ENCODE measurements at places on chromosomes 1 and 21. TPM values are rescaled to one million over a fixed set of nuclear protein-coding genes. Genes with fewer than 3 reads are reported as not detected.

DNA sequence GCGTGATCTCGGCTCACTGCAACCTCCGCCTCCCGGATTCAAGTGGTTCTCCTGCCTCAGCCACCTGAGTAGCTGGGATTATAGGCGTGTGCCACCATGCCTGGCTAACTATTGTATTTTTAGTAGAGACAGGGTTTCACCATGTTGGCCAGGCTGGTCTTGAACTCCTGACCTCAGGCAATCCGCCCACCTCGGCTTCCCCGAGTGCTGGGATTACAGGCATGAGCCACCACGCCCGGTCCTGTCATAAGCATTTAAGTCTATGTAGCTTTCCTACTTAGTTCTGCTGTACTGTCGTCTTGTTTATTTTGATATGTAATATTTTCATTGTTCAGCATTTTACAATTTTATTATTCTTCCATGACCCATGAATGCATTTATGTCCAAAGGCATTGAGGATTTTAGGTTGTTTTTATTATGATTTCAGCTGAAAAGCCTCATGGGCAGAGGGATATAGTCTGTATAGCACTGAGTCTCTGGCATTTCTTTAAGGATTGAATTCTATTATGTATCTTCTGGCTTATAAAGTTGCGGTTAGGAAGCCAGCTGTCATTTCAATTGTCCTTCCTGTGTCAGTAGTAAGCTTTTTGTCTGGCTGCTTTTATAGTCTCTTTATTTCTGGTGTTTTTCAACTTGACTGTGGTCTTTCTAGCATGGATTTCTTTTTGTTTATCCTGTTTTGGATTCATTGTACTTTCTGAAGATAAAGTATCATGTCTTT is 9.2 kb downstream of the AGPAT3 start:
- no peak for DNase-seq

UBE2U gene
- not detected for total RNA-seq

SLAMF7 gene
- not detected for total RNA-seq

GRCh38 chr1:59738591-59739015 is 76.1 kb upstream of the HOOK1 start:
- no peak for DNase-seq

GRCh38 chr1:205834751-205835150 is 15.2 kb downstream of the PM20D1 start:
- no peak for DNase-seq

GRCh38 chr1:24803220-24803619 is 58.0 kb downstream of the CLIC4 start:
- DNase-seq = no peak

DNA sequence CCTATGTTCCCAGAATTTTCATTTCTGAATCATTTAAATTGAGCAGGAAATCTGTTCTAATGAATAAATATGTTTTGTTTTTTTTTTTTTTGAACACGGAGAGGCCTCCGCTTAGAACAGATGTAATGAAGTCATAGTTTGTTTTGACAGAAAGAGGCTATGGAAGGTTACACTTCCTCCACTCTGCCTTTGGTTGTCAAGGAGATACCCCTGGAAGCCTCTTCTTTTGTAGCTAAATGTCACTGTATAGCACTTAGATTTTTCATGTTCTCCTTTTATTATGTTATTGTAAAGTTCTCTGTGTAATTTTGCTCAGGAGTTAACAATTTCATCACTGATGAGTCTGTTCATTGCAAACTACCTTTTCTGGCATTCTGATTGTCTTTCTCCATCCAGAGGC is 22.7 kb upstream of the GNG12 start:
- DNase-seq = no peak

LIPI gene
- total RNA-seq = not detected

GRCh38 chr1:118021668-118022067 is 92.1 kb downstream of the WDR3 start:
- no peak for DNase-seq

- DNase-seq = no peak
Observed at GRCh38 chr1:94715321-94715720, 104.8 kb upstream of the SLC44A3 start.

DNA sequence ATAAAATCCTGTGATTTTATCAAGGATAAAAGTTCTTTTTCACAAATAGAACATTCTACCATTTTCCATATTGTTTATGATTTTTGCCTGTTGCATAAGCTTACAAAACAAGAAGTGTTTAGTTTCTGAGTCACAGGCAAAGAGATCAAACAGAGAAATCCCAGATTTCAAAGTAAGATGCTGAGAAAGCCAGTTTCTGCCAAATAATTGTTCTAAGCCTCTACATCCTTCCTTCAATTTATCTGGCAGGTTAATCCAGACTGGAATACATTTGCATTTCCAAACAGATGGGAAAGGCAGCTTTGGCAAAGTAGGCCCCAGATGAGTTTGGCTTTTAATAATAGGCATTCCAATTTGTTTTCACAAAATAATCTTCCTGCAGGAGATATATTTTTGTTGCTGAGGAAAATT is 2.5 kb downstream of the SLC1A7 start:
- no peak for DNase-seq

DNA sequence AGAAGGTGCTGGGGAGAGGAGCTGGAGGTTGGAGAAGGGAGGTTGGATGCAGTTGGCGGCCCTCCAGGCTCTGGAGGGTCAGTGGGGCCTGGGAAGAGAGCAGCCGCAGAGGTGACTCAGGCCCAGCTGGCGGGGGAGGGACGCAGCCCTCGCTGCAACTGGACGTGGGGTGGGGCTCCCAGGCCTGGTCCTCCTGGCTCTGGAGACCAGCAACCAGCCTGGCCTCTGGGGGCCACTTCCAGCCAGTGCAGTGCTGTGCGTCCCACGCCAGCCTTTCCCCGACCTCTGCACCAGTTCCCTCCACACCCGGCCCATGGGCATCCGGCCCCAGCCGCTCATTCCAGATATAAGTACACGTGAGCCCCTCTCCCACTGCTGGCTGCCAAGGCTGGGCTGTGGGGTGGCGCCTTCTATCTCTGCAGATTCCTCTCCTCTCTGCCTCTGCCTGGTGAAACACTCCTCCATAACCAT is 38.0 kb upstream of the COL18A1 start:
- DNase-seq = no peak

Data from ascending aorta (tissue), 2 donors.